ENCODE measurements at places on chromosomes 16 and 17.

GRCh38 chr17:50944054-50944901 is 78.1 kb upstream of the TOB1 start:
- DNase-seq: peak; percentile 51

GRCh38 chr17:74566132-74566753 is 1.1 kb downstream of the CD300H start:
- DNase-seq: no peak

DNA sequence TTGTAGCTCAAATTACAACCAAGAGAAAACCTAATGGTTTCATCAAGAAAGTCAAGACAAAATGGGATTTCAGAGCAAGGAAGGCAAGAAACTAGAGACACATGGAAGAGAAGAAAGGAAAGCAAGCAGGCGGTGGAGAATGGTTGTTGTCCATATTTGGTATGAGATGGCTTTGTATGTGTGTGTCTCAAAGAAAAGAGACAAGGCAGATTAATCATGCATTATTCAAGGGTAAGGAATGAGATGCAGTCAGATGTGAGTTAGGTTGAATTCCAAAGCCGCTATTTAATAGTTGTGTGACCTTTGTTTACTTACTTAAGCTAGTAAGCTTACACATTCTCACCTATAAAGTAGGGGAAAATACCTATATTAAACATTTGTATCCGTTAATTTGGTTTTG is 1029.6 kb downstream of the CDH11 start:
- no peak for DNase-seq

GRCh38 chr16:72834499-72834898 is 213.4 kb downstream of the ZFHX3 start:
- no peak for DNase-seq

- DNase-seq: no peak
Measured at GRCh38 chr17:72463287-72464102, 342.7 kb downstream of the SOX9 start.

- DNase-seq: no peak
Measured at GRCh38 chr17:700504-701094, 14.0 kb downstream of the VPS53 start.

DNA sequence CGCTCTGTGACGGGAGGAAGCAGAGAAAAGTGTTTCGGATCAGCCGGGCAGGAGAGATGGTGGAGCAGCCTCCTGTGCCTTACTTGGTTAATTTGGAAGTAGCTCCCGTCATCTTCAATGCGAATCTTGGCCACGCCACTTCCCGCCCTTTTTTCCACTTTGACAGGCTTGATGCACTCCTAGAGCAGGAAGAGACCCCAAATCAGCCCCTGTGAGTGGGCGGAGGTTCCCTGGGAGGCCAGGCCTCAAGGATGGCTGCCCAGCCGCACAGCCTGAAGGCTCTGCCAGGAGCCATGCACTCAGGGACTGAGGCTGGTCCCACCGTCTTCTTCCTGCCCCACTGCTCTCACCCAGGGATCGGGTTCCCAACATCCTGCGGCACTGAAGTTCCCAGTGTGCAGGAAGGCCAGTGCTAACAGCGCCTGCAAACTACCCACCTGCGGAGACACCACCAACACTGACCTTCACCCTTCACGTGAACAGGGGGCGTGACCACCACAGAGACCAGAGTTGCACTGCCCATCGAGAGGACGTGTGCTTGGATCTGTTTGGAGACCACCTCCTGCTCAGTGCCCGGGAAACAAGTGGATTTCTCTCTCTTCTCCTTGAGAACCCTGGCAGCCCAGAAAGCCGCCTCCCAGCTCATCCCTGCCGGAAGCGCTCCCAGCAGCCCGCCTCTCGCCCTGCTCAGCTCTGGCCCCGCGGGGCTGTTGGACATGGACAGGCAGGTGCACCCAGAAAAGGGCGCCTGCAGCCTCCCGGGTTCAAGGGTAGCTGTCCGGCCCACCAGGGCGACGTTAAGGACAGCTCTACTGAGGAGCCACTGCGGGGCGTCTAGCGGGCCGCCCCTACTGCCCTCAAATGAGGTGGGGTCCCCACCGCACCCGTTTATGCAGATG is 988 bp downstream of the CIAO3 start:
- no peak for DNase-seq

DNA sequence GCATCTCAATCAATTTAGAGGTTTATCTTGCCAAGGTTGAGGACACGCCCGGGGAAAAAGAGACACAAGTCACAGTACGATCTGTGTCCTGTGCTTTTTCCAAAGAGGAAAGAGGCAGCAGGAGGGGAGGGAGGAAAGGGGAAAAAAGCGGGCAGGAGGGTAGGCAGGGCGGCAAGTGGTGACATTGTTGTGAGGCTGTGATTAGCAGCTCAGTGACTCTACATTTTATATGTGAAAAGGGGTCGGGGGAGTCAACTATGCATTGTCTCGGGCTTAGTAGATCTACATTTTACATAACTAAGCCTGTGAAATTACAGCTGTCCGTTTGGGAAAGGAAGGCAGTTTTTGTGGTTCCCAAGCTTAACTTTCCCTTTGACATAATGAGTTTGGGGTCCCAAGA is 22.2 kb upstream of the RIPOR1 start:
- no peak for DNase-seq

GRCh38 chr17:55563363-55563762 is 52.1 kb upstream of the SMIM36 start:
- no peak for DNase-seq
